Stimulated activated CD4-positive, alpha-beta T cell treated with anti-CD3 and anti-CD28 coated beads, Interleukin-12 subunit alpha, Interleukin-12 subunit beta, amount 100 ng/mL, for 24 hours (primary cell): ENCODE measurements at places on chromosomes 2 and 18.

- DNase-seq: no peak
Observed at GRCh38 chr2:84958135-84959059, 12.6 kb upstream of the KCMF1 start.

- DNase-seq: no peak
Observed at GRCh38 chr2:196399096-196399495, 227.7 kb upstream of the STK17B start.

DNA sequence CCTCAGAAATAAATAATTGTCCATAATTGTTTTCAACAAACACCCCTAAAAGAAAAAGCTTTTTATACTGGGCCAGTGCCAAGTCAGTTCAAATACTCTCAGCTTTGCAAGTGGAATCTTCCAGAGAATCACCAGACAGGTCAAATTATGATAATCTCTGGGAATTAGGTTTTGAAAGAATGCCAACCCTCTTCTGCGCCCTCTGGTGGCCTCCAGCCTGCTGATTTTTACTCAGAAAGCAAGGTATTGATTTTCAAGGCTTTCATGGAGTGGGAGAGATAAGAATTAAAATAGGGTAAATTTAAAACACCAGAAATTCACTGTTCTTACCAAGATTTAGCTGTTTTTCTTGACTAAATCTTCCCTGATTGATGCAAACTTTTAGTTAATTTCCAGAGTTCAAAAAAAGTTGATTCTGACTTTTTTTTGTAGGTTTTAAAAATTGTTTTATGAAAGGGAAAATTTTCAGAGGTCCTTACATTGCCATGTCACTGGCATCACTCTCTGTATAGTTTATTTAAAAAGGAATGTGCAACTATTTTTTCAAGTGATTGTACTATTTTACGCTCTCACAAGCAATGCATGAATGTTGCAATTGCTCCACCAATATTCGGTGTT, 282.9 kb upstream of the TNP1 start:
- no peak for DNase-seq

GRCh38 chr2:234218266-234219045, 168.0 kb downstream of the SPP2 start:
- DNase-seq: no peak

DNA sequence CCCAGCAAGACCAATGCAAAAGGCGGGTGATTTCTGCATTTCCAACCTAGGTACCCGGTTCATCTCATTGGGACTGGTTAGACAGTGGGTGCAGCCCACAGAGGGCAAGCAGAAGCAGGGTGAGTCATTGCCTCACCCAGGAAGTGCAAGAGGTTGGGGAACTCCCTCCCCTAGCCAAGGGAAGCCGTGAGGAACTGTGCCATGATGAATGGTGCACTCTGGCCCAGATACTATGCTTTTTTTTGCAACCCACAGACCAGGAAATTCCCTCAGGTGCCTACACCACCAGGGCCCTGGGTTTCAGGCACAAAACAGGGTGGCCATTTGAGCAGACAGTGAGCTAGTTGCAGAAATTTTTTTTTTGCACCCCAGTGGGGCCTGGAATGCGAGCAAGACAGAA, 662.6 kb upstream of the ACVR2A start:
- DNase-seq: peak; percentile 31
